Eye (tissue), 1 donor: ENCODE measurements at places on chromosomes 2 and 18.

- no peak for DNase-seq
Observed at GRCh38 chr2:68907920-68908253, 36.7 kb upstream of the BMP10 start.

DNA sequence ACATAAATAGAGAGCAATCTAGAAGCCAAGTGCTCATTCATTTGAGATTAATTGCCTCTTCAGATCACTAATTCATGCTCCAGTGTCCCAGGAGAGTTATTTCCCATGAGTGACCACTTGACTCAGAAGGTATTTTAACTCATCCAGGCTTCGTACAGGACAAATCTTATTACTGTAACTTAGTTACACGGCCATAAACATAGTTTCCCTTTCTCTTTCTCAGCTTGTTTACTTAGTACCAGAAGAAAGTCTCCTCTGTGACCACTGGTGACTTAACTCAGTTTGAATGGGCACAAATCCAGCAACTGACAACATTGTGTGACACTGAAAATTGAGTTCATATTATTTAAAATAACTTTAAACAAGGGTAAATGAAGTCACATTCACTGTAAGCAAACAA is 25.3 kb downstream of the MMADHC start:
- DNase-seq: no peak

- DNase-seq: peak; percentile 39
Observed at GRCh38 chr2:144771348-144771747, 251.4 kb upstream of the ZEB2 start.

DNA sequence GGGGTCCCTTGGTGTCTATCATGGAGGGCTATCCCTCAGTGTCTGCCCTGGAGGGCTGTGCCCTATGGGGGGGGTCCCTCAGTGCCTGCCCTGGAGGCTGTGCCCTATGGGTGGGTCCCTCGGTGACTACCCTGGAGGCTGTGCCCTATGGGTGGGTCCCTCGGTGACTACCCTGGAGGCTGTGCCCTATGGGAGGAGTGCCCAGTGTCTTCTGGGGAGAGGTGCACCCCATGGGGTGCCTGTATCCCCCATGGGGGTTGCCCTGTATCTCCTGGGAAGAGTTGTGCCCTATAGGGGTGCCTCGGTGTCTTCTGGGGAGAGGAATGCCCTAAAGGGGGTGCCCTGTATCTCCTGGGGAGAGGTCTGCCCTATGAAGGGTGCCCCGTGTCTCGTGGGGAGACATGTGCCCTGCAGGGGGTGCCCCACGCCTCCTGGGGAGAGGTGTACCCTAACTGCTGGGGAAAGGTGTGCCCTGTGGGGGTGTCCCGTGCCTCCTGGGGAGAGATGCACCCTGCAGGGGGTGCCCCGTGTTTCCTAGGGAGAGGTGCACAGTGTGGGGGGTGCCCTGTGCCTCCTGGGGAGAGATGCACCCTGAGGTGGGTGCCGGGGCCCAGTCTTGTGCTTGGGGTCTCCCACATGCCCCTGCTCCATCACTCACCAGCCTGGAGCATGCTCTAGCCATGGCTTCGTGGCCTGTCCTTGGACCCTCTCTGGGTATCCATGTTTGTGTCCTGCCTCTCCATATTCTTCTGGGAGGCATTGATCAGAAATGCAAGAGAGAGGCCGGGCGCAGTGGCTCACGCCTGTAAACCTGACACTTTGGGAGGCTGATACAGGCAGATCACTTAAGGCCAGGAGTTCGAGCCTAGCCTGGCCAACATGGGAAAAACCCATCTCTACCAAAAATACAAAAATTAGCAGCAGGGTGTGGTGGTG is 215.6 kb downstream of the HDAC4 start:
- no peak for DNase-seq

DNA sequence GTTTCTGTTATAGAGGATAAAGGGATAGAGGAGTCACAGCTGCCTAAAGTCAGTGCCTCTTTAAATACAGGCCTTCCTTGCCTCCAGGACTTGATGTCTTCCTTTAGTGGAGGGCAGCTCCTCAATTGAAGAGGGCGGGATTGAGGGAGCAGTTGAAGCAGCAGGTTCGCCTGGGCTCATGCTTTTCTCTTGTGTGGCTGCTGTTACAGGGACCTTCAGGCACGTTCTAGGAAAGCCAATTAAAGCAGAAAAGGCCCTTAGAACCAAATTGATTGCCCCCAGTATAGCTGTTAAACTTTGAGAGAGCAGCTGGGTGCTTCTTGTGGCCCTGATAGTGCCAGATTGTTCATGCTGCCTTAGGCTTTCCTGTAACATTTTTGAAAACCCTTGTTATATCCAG is 42.0 kb upstream of the LTBP1 start:
- peak; percentile 25 for DNase-seq

DNA sequence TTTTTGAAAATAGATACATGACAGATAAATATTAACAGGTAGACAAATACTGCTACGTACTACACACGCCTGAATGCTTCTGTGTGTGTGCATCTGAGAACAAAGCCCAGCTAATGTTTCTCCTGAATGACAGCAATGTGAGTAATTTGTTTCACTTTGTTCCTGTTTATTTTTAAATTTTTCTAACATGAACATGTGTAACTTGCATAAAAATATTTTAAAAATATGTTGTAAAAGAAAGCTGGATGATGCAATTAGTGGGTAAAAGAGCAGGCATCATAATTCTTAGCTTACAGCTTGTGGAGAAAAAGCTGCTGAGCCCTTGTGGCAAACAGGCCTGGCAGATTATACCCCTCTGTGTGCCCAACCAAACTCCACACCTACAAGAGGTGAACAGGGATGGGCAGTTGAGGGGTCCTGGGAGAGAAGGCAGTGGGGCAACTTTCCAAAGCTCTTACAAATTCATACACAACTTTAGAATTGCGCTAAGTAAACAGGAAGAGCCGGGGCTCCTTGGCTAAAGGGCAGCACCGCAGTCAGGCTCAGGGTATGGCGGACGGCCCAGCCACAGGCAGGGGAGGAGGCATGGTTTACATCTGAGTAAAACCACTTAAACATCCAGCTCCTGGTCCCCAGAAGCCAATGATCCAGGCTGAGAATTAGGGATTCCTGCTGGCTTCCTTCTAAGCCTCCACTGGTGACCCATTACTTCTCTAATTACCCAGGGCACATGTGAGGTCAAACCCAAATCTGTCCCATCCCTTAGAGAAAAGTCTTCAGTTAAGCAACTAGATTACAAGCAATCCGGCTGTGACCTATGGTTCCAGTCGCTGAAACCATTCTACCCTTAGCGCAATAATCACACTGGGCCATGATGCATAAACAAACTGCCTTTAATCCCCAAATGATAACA is 14.0 kb downstream of the PXDN start:
- DNase-seq: peak; percentile 70

- no peak for DNase-seq
Observed at GRCh38 chr18:41613003-41613609, 341.9 kb upstream of the PIK3C3 start.

- no peak for DNase-seq
Observed at GRCh38 chr18:23276451-23276850, 141.2 kb downstream of the CABLES1 start.

- peak; percentile 23 for DNase-seq
Observed at GRCh38 chr18:36672437-36673344, 156.1 kb downstream of the TPGS2 start.

- DNase-seq: peak; percentile 9
Observed at GRCh38 chr2:38778687-38779082, 675 bp downstream of the GEMIN6 start.
